M059J (cell line): ENCODE measurements at places on chromosomes 11 and 22. TPM values are rescaled to one million over a fixed set of nuclear protein-coding genes. Genes with fewer than 3 reads are reported as not detected.

Gene TYR
- not detected in 2 replicates for total RNA-seq

Gene TUBA8
- 1.3 and 1.7 TPM in 2 replicates for total RNA-seq

Gene KLHL22
- total RNA-seq, result 17.5 and 21.2 TPM in 2 replicates

Gene IL17REL
- not detected in 2 replicates for total RNA-seq

Gene HBB
- not detected in 2 replicates for total RNA-seq

Gene ACRV1
- not detected in 2 replicates for total RNA-seq

Gene MMP20
- total RNA-seq, result not detected in 2 replicates

Gene PRDM10
- 6.3 and 9.0 TPM in 2 replicates for total RNA-seq

Gene CD6
- 0.10 TPM in 1 of 2 replicates, not detected in the other for total RNA-seq

Gene RAB3IL1
- total RNA-seq, result 0.12 and 1.4 TPM in 2 replicates

Gene NRXN2
- total RNA-seq, result 0.12 TPM in 1 of 2 replicates, not detected in the other

Gene FIBIN
- total RNA-seq, result 0.05 TPM in 1 of 2 replicates, not detected in the other

Gene GLYATL1
- total RNA-seq, result 0.12 and 1.9 TPM in 2 replicates

Gene ENTHD1
- not detected in 2 replicates for total RNA-seq

Gene EIF3D
- 283 and 399 TPM in 2 replicates for total RNA-seq

Gene SLC22A12
- not detected in 2 replicates for total RNA-seq

Gene STARD10
- 17.7 and 28.7 TPM in 2 replicates for total RNA-seq

Gene FLRT1
- total RNA-seq, result 0.02 and 0.15 TPM in 2 replicates

Gene ROBO4
- 0.20 and 0.99 TPM in 2 replicates for total RNA-seq

Gene UBQLN3
- total RNA-seq, result not detected in 2 replicates

Gene TMEM191C
- not detected in 2 replicates for total RNA-seq

Gene NEFH
- not detected in 2 replicates for total RNA-seq

Gene LPXN
- 59.1 and 67.3 TPM in 2 replicates for total RNA-seq

Gene TRPM5
- total RNA-seq, result not detected in 2 replicates

Gene LRRC32
- not detected in 2 replicates for total RNA-seq

Gene LRRC4C
- total RNA-seq, result 0.15 and 0.17 TPM in 2 replicates

Gene SYCE3
- not detected in 2 replicates for total RNA-seq

Gene TMEM121B
- 0.07 TPM in 1 of 2 replicates, not detected in the other for total RNA-seq

Gene APOL4
- total RNA-seq, result 0.10 TPM in 1 of 2 replicates, not detected in the other

Gene CCDC116
- total RNA-seq, result 0.05 TPM in 2 replicates

Gene DNAJB13
- not detected in 2 replicates for total RNA-seq

Gene TRIM51
- not detected in 2 replicates for total RNA-seq

Gene TMPRSS4
- total RNA-seq, result not detected in 2 replicates

Gene FAT3
- 1.2 and 5.8 TPM in 2 replicates for total RNA-seq

Gene OTOG
- not detected in 2 replicates for total RNA-seq

Gene APOA5
- not detected in 2 replicates for total RNA-seq

Gene ESRRA
- total RNA-seq, result 15.5 and 35.2 TPM in 2 replicates

Gene TMEM151A
- not detected in 2 replicates for total RNA-seq

Gene ZNF280B
- 3.1 and 3.7 TPM in 2 replicates for total RNA-seq
